ENCODE measurements at places on chromosomes 6 and 20. TPM values are rescaled to one million over a fixed set of nuclear protein-coding genes. Genes with fewer than 3 reads are reported as not detected.

- DNase-seq: peak; percentile 64
These were observed 5.3 kb upstream of the TCP11 start for GRCh38 chr6:35146453-35146852.

GRCh38 chr20:56928007-56928406 lies 298.9 kb downstream of the TFAP2C start:
- no peak for DNase-seq

GRCh38 chr6:152206072-152206818 lies 398.8 kb downstream of the ESR1 start:
- DNase-seq: peak; percentile 51

GRCh38 chr6:39088331-39088730 lies 26.7 kb downstream of the SAYSD1 start:
- DNase-seq: no peak

- DNase-seq: no peak
These were observed 341 bp upstream of the MCM9 start for GRCh38 chr6:118935331-118935668.

- no peak for DNase-seq
These were observed 34.6 kb downstream of the CLIC5 start for GRCh38 chr6:45981046-45981445.

DNA sequence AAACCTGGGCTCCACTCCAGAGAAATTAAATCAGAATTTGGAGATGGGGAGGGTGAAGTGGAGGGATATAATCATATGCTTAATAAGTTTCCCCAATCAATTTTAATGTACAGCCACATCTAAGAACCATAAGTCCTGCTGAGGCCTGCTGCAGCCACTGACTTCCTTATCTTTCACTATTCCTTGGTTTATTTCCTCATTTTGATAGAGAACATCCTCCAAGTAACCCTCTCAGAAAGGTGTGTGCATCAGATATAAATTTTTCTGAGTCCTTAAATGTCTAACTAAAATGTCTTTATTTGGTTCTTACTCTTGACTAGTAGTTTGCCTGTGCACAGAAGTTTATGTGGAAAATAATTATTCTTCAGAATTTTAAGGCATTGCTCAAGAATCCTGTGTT lies 23.7 kb upstream of the SIRT5 start:
- DNase-seq: no peak

GRCh38 chr6:141677598-141678211 lies 455.0 kb upstream of the GJE1 start:
- no peak for DNase-seq

DNA sequence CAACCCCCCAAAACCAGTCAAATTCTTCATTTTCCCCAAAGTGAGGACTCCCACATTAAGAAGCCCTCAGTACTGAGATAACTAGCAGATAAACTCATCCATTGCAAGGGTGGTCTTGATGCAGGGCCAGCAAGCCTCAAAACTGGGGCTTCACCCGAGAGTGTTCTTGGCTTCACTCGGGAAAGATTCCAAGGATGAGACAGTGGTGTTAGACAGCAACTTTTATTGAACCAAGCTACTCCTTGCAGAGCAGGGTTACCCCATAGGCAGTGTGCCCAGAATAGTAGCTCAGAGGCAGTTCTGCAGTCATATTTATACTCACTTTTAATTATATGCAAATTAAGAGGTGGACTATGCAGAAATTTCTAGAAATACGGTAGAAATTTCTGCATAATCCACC lies 15.8 kb upstream of the HLA-DQA1 start:
- no peak for DNase-seq

GRCh38 chr6:52929321-52930164 lies 20.0 kb upstream of the GSTA3 start:
- DNase-seq: no peak

MAK gene
- not detected for total RNA-seq

PSORS1C1 gene
- total RNA-seq: 1.2 TPM

CDSN gene
- not detected for total RNA-seq

VEGFA gene
- 230 TPM for total RNA-seq

FAXC gene
- total RNA-seq: not detected

BMP5 gene
- 2.4 TPM for total RNA-seq

SLC35F1 gene
- 4.8 TPM for total RNA-seq

IL20RA gene
- 9.1 TPM for total RNA-seq

TBP gene
- total RNA-seq: 8.1 TPM

BTN1A1 gene
- not detected for total RNA-seq

PLAGL1 gene
- total RNA-seq: 10.8 TPM
